ENCODE measurements at places on chromosomes 13 and 19.

- DNase-seq = no peak
Observed at GRCh38 chr13:67421475-67421874, 191.3 kb upstream of the PCDH9 start.

GRCh38 chr13:40626561-40626960 lies 39.9 kb downstream of the FOXO1 start:
- DNase-seq = no peak

GRCh38 chr13:90545070-90545840 lies 802.2 kb upstream of the MIR17HG start:
- no peak for DNase-seq

GRCh38 chr13:53411463-53411862 lies 382.9 kb downstream of the OLFM4 start:
- DNase-seq = no peak

GRCh38 chr13:99041337-99041736 lies 63.5 kb upstream of the DOCK9 start:
- no peak for DNase-seq

- no peak for DNase-seq
Observed at GRCh38 chr19:29527500-29528328, 1.9 kb downstream of the VSTM2B start.

DNA sequence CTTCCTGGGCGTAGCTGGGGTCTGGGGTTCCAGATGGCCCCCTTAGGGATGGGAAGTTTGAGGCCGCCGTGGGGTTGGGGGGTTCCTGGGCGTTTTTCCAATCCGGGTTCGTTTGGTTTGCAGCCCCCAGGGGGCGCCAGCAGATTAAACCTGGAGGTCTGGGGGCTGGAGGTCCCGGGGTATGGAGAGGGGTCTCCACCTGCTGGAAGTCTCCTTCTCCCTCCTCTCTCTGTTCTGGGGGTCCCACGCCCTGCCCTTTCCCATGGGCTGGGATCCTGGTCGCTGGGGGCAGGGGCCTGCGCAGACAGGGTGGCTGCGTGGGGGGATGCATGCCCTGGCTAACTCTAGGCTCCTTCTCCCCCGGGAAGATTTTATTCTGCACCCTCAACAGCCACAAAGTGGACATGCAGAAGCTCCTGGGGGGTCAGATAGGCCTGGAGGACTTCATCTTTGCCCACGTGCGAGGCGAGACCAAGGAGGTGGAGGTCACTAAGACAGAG lies 899 bp downstream of the GIPC3 start:
- no peak for DNase-seq

GRCh38 chr19:15286688-15287365 lies 45.5 kb downstream of the BRD4 start:
- DNase-seq = no peak

DNA sequence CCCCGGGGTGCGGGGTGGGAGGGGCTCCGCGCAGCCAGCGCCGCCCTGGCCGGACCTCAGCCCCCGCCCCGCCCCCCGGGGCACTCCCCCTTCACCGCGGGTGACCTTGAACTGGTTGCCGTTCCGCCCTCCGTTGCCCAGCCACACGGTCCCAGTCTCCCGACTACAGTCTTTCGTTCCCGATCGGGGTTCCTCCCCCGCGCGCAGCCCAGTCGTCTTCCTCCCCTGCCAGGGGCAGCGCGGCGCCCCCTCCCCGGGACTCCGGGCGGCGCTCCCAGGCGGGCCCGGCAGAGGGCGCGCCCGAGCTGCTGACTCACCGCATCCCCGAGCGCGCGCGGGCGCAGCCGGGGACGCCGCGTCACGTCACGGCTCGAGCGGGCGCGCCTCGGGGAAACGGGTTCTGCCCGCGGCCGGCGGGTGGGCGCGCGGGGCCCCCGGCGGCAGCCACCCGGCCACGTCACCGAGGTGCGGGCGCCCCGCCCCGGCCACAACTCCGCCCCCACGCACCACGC lies 459 bp downstream of the MIDN start:
- peak; percentile 82 for DNase-seq

GRCh38 chr19:39924389-39924788 lies 10.0 kb downstream of the FCGBP start:
- no peak for DNase-seq

Data from hematopoietic multipotent progenitor cell treated with erythropoietin and hydrocortisone succinate and interleukin-3 and kit ligand, for 15 days (in vitro differentiated cells).